ENCODE measurements at places on chromosomes 3 and 15. TPM values are rescaled to one million over a fixed set of nuclear protein-coding genes. Genes with fewer than 3 reads are reported as not detected.

Gene ITGA11
- 4.3 TPM for total RNA-seq

Gene CAV3
- total RNA-seq: not detected

Gene OXTR
- total RNA-seq: 0.49 TPM

Gene SNUPN
- 25.3 TPM for total RNA-seq

Gene SMAD6
- total RNA-seq: 61.4 TPM

Gene PODXL2
- 9.4 TPM for total RNA-seq

Gene REC114
- not detected for total RNA-seq

GRCh38 chr3:24316887-24317383 is 177.7 kb downstream of the THRB start:
- H3K27ac ChIP-seq: no peak overlapping the region
- no peaks in the 10 kb centered on the region for H3K36me3 ChIP-seq
- no peak for DNase-seq
- H3K4me1 ChIP-seq: no peaks in the 10 kb centered on the region

GRCh38 chr15:58702233-58702632 is 47.3 kb downstream of the ADAM10 start:
- no peak overlapping the region for H3K4me3 ChIP-seq
- DNase-seq: no peak
- H3K4me1 ChIP-seq: no peaks in the 10 kb centered on the region
- H3K27me3 ChIP-seq: no peaks in the 10 kb centered on the region
- H3K36me3 ChIP-seq: no peaks in the 10 kb centered on the region

DNA sequence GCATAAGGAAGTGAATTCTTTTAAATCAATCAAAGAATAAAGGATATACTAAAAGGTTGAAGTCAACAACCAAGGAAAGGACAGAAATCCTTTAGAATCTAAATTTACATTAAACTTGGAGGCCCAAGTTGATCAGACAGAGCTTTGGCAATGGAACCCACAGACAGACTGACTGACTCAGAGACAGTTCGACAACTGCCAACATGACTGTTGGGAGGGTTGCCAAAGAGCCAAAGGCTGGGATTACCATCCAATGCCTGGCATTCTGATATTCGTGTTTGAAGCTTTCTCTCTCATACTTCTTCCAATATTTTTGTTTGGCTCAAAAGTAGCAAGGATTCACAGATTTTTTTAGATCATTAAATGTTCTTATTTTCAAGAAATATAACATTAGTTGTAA is 406.1 kb downstream of the PLCL2 start:
- DNase-seq: no peak
- no peak overlapping the region for H3K27ac ChIP-seq
- H3K27me3 ChIP-seq: no peaks in the 10 kb centered on the region

- H3K27ac ChIP-seq: no peak overlapping the region
- DNase-seq: no peak
- no peaks in the 10 kb centered on the region for H3K36me3 ChIP-seq
- H3K4me3 ChIP-seq: no peak overlapping the region
Measured at GRCh38 chr3:8838765-8839423, 69.5 kb upstream of the OXTR start.

DNA sequence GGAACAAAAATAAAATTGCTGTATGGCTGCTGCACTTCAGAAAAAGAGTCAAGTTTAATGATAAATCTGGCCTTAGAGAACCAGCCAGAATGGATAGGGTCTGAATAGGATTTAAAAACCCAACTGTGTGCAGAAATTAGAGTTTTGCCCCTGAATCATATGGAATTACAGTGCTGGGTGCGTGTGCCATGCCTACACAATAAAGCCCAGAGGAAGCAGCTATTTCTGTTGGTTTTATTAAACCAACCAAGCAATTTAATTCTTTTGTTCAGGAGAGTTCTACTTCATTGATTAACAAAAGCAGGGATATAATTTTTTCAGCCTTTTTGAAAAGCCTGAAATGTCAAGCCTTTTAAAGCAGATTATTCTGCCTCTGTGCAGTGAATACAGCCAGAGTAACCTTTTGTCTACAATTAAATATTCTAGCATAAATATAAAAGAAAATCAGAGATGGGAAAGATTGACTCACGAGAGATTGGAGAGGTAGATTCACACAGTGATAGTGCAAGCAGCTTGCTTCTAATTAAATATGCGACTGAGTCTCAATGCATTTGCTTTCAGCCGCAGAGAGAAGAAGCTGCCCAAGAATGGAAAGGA is 66.7 kb upstream of the DNAJC19 start:
- no peaks in the 10 kb centered on the region for H3K36me3 ChIP-seq
- H3K27me3 ChIP-seq: no peaks in the 10 kb centered on the region
- no peak overlapping the region for H3K4me3 ChIP-seq
- DNase-seq: no peak
- H3K27ac ChIP-seq: no peak overlapping the region

DNA sequence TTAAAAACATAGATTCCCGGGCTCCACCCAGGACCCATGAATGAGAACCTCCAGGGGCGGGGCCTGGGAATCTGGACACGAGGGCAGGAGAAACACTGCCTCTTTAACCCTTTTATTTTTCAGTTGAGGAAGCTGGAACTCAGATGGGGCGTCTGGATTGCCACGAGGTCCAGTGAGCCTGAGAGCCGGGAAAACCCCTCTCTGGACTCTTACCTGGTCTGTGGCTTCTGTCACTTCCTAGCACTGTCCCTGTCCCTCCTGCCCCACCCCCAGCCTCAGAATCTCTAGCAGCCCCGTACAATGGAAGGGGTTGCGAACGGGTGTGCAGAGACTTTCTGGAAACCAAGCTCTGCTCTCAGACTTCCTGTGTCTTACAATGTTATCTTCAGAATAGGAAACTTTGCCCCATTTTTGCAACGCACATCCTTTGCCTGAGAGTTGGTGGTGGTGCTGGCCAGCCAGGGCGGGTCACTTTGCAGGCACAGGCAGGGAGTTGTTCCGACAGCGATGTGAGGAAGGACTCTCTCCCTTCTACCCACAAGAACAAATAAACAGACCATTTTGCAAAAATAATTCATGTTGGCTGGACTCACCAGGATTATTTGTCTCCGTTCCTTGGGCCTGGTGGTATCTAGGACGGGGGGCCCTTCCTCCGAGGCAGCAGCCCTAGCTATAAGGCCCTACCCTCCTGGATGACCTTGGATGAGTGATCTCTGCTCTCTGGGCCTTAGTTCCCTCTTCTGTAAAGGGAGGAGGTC is 59.1 kb downstream of the SMAD6 start:
- no peaks in the 10 kb centered on the region for H3K36me3 ChIP-seq
- no peak for DNase-seq
- peaks cover 73% of the 10 kb centered on the region for H3K4me1 ChIP-seq

DNA sequence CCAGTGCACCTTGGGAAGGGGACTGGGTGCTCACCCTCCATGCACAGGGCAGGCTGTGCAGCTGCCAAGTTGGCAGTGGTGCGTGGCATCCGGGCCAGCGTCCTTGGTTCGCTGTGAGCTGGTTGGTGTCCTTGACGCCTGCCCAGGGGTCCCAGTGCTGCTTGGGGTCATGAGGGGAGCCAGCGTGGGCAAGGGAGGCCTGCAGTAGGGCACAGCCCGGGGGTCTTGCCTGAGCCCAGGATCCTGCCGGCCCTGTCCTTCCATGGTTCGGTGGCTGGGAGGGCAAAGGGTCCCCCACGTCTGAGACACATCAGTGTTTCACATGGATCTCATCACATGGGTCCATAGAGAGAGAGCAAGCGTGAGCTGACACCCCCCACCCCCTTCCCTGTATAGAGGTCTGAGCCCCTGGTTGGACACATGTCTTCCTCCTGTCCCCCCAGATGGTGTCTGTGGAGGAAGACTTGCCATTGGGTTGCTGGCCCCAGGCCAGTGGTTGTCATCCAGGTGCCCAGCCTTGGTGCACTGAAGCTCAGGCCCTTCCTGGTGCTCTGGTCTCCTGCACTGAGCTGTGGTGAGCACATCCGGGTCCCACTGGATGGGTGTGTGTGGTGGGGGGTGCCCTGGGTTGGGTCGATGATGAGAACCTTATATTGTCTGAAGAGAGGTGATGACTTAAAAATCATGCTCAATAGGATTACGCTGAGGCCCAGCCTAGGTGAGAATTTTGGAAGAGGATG is 232.3 kb downstream of the SNRPN start:
- DNase-seq: no peak
- H3K4me1 ChIP-seq: no peaks in the 10 kb centered on the region
- no peaks in the 10 kb centered on the region for H3K36me3 ChIP-seq
- no peak overlapping the region for H3K27ac ChIP-seq
- H3K4me3 ChIP-seq: no peak overlapping the region

DNA sequence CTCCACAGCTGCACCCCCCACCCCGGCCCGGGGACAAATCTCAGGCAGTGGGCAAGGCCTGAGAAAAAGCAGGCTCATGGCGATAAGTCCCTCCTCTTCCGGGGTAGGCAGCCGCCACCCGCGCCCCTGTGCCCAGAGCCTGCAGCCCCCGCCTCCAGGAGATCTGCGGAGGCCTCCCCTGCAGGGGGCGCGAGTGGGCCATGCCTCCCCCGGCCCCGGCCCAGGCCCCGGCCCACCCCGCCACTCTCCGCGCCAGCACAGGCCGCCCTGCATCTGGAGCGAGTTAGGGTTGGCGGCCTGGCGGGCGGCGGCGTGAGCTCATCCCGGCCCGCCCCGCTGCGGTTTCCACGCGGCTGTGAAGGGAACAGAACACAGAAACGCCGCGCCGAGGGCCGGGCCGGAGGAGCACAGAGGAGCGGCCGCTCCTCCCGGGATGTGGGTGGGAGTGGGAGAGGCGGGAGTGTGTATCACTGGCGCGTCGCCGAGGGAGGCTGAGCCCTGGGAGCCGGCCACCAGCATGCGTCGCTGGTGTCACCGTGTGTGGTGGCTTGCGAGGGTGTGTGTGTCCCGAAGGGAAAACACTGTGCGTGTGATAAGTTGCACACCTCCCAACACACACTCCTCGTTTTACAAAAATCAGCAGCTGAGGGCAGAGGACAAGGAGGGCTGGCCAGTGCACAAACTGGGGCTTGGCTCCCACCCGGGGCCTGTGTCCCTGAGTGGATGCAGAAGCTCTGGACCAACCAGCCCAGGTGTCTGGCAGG is 17.2 kb downstream of the MYL3 start:
- H3K4me3 ChIP-seq: peak overlapping the region; percentile 26
- no peaks in the 10 kb centered on the region for H3K36me3 ChIP-seq
- peak overlapping the region; percentile 73 for H3K27ac ChIP-seq

- H3K27me3 ChIP-seq: no peaks in the 10 kb centered on the region
- no peak for DNase-seq
- H3K4me1 ChIP-seq: no peaks in the 10 kb centered on the region
- H3K27ac ChIP-seq: no peak overlapping the region
- no peak overlapping the region for H3K4me3 ChIP-seq
Measured at GRCh38 chr3:188497021-188497420, 343.1 kb downstream of the LPP start.

DNA sequence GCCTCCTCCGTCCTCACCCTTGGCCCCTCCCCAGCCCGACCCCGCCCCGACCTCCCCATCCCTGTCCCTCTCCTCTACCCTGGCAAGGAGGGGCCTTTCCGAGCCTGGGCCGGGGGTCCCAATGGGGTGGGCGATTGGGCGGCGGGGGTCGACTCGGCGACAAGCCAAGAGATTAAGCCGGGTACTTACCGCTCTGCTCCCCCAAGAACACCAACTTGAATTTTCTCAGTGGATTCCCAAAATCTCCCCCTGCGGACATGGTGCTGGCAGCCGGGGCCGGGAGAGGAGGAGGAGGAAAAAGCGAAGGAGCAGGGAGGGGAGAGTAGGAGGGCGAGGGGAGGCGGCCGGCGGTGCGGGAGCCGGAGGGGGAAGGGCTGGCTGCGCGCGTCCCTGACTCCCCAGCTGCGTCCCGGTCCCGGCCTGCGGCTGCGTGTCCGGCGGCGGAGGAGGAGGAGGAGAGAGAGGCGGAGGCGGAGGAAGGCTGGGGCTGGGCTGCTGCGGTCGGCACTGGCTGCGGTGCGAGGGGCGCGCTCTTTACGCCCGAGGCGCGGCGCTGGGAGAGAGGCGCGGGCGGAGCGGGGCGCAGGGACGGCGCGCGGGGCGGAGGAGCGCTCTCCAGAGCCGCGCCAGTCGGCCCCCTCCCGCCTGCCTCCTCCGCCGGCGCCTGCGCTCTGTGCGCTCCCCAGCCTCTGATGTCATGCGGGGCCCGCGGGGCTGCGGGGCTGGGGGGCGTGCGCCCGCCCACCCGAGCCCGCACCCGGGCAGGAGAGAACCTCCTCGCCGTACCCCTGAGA is at the start of gene RAB6B:
Gene RAB6B (minus strand): TSS at position 675 of the 794 bp plus-strand sequence. CDS start 416 bp downstream, at position 259.
- no peaks in the 10 kb centered on the region for H3K27me3 ChIP-seq
- peaks cover 14% of the 10 kb centered on the region for H3K4me1 ChIP-seq
- H3K36me3 ChIP-seq: no peaks in the 10 kb centered on the region

DNA sequence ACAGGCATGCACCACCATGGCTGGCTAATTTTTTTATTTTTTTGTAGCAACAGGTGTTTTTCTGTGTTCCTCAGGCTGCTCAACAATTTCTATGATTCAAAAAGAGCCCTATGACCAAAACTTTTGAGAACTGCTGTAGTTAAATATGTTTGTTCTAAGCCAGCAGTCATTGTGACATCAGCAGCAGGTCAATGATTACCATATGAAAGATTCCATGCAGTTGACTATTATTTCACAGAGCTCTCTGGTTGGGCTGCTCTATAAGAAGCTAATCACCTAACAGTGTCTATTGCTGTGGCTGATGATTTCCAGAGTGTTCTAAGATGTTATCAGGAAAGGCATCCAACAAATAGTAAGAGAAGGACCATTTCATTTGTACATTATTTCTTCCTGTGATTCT is at the start of gene CCDC54:
Gene CCDC54 (plus strand): TSS at position 289 of the 400 bp plus-strand sequence. CDS start 149 bp downstream, outside the sequence.
- no peak for DNase-seq

DNA sequence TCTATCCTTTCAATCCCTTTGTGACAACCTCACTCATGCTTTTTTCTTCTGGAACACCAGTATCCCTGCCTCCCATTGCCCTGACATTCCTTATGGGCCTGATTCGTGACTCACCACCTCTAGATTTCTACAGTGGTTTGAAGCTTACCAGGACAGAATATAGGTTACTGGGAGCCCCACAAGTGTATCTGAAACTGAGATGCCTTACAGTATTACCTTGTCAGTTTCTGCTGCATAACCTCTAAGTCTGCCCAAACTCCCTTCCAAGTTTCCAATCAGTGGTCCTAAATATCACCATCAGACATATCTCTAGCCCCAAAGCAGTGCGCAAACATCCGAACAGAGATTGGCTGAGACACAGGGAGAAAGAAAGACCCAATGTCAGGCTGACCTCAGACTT is 5.6 kb downstream of the CPB1 start:
- no peak for DNase-seq
- no peak overlapping the region for H3K27ac ChIP-seq
- H3K4me3 ChIP-seq: no peak overlapping the region
- H3K36me3 ChIP-seq: no peaks in the 10 kb centered on the region
- no peaks in the 10 kb centered on the region for H3K27me3 ChIP-seq

GRCh38 chr15:98858610-98859023 is 149.0 kb downstream of the PGPEP1L start:
- H3K27me3 ChIP-seq: no peaks in the 10 kb centered on the region
- H3K27ac ChIP-seq: peak overlapping the region; percentile 33
- peaks cover 57% of the 10 kb centered on the region for H3K4me1 ChIP-seq
- DNase-seq: no peak

DNA sequence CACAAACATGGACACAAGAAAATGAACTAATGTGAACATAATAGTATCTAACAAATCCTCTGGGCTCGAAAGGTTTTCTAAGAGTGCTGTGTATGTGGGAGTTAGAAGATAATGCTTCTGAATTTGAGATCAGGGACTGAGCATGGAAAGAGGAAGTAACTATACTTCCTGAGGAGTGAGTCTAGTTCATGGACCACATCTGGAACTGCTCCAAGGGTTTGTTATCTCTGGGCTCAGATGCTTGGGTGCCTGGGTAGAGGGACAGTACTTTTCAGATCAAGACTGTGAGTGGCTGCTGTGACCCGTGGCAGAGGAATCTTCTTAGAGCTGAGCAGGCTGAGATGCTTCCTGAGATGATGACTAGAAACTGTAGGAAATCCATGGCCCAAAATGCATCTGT is 28.5 kb downstream of the TBC1D23 start:
- H3K4me3 ChIP-seq: no peak overlapping the region
- H3K27me3 ChIP-seq: no peaks in the 10 kb centered on the region
- no peaks in the 10 kb centered on the region for H3K4me1 ChIP-seq
- no peaks in the 10 kb centered on the region for H3K36me3 ChIP-seq
